ENCODE measurements at places on chromosomes 6 and 20. TPM values are rescaled to one million over a fixed set of nuclear protein-coding genes. Genes with fewer than 3 reads are reported as not detected.

Gene HLA-DPA1
- total RNA-seq, result 173 TPM

Gene CFAP206
- not detected for total RNA-seq

DNA sequence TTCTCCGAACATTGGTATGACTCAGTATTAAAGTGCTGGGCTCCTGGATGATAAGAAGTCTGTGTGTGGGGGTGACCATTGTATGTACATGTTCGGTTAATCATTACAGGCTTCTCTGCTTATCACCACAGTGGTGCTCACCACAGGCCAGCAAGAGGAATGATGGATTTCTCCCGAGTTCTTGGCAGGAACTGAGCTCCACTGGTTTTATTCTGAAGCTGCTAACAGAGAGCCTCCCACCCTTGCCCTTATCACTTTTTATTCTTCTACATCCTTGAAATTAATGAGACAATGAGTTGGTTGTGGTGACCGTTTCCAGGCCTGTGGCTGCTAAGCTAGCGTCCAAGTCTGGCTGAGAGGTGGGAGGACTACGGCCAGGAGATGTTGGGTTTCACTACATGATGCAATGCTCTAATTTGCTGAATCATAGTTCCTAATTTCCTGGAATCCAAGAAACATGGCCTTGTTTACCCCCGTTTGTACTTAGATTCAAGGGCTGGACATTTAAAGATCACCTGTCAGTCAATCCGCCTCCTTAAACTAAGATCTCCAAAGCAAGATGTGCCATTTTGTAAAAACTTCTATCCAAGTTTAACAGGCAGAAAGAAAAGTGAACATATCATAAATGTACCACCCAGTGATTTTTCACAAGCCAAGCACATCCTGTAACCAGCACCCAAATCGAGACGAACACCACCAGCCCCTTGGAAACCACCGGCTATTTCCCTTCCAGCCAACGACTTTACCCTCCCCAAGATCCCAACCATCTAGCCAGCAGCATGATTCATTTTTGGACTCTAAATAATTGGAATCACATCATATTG is 172.5 kb downstream of the FOXA2 start:
- H3K27me3 ChIP-seq, result no peaks in the 10 kb centered on the region
- DNase-seq, result no peak
- no peak overlapping the region for H3K27ac ChIP-seq

Gene OOEP
- 0.68 TPM for total RNA-seq

- H3K4me1 ChIP-seq, result peaks cover 16% of the 10 kb centered on the region
- no peak overlapping the region for H3K27ac ChIP-seq
- DNase-seq, result no peak
- no peak overlapping the region for H3K4me3 ChIP-seq
- no peaks in the 10 kb centered on the region for H3K36me3 ChIP-seq
These were observed 13.2 kb downstream of the CRYBG1 start for GRCh38 chr6:106373502-106374239.

Gene ZDHHC14
- 8.7 TPM for total RNA-seq

GRCh38 chr6:43878127-43878634 is 108.2 kb downstream of the VEGFA start:
- H3K27ac ChIP-seq, result no peak overlapping the region
- H3K4me1 ChIP-seq, result no peaks in the 10 kb centered on the region
- DNase-seq, result no peak
- H3K36me3 ChIP-seq, result no peaks in the 10 kb centered on the region
- H3K27me3 ChIP-seq, result no peaks in the 10 kb centered on the region

DNA sequence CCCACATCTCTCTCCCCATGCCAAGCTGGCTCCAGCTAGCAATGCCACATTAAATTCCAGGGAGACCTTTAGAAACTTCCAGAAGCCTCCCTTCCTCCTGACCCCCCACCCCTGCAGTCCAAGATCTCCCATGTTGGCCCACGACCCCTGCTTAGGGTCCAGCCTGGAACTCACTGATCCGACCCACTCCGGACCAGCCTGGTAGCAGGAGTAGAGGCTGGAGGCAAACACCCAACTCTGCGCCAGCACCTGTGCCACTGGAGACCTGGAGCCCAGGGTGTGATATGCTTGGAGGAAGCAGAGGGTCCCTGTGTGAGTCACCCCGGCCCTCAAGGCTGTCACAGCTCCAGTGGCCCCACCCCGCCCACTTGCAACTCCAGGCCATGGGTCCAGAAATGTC is 3.3 kb upstream of the ULBP1 start:
- peaks cover 7% of the 10 kb centered on the region for H3K36me3 ChIP-seq
- no peak for DNase-seq
- H3K4me3 ChIP-seq, result no peak overlapping the region
- peaks cover 71% of the 10 kb centered on the region for H3K27me3 ChIP-seq

Data from activated CD4-positive, alpha-beta memory T cell treated with anti-CD3 and anti-CD28 coated beads, Interleukin-2, amount 10 ng/mL, durations not matched to agents 7 days and 5 days (primary cell).